ENCODE measurements at places on chromosomes 13 and 19.

DNA sequence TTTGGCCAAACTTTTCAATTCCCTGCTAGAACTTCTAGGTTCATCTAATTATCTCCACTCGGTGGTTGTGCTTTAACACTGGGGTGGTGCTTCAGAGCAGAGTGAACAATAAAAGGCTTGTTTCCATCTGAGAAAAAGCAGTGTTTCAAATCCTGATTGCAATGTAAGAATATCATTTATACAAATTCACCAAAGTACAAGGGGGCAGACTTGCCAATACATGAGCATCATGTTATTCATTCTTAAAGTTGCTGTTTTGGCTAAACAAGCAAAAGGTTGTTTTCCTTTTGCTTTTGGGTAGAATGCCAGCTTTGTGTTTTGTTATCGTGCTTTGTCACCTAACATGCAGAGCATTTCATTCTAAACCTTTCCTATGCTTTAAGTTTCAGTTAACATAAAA lies 78.5 kb upstream of the UBAC2 start:
- no peak for DNase-seq

GRCh38 chr13:101988140-101988539 lies 413.7 kb downstream of the FGF14 start:
- no peak for DNase-seq

- no peak for DNase-seq
Observed at GRCh38 chr13:53873558-53873957, 844.9 kb downstream of the OLFM4 start.

DNA sequence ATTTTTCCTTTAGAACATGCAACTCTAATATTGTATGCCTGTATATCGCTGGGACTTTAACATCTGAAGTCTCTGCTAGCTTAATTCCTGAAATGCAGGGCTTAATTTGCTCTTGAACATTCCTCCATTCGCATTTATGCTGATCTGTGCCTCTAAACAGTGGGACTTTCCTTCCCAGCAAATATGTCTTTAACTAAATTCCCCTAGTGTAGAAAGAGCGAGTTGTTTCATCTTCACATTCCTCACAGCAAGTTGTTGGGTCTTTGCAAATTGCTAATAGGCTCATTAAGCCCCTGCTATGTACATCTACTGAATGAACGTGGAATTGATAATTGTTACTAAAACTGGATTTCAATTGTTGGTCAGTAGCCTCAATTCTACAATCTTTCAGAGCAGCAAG lies 118.4 kb upstream of the OBI1 start:
- DNase-seq, result no peak

- DNase-seq, result no peak
Observed at GRCh38 chr13:43666403-43666802, 120.4 kb downstream of the ENOX1 start.

DNA sequence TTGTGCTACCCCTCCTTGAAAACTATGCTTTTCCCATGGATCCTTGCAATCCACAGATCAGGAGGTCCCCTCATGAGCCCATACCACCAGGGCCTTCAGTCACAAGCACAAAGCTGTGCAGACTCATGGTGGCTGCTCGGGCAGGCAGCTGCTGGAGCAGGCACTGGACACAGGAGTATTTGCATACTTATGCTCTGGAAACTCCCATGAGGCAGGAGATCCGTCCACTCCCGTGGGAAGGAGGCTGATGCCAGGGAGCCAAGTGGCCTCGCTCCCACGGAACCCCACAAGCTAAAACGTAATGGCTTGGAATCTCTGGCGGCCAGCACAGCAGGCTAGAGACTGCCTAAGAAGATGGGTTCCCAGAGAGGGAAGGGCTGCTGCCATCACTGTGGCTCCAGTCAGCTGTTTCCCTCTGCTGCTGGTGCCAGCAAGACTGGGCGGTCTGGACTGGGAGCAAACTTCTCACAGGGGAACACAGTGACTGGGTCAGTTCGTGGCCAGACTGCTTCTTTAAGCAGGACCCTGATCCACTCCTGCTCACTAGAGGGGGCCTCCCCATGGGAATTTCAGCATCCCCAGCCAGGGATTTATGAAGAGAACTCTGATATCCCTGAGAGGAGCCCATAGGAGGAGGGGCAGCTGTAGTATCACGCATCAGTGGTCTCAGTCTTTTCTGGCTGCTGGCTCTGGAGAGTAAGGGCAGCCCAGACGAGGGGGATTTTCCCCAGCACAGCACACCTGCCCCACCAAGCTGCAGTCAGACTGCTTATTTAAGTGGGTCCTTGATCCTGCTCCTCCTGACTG lies 370.3 kb upstream of the ATXN8OS start:
- DNase-seq, result no peak

GRCh38 chr19:47240996-47241918 lies 10.3 kb upstream of the BBC3 start:
- DNase-seq, result peak; percentile 63

- no peak for DNase-seq
Observed at GRCh38 chr13:81017513-81018152, 676.7 kb upstream of the SPRY2 start.

Data from ecto neural progenitor cell (in vitro differentiated cells).